Upper lobe of left lung (tissue), 6 donors: ENCODE measurements at places on chromosomes 12 and 14.

GRCh38 chr14:77302926-77303325 lies 17.8 kb downstream of the POMT2 start:
- DNase-seq, result peak; percentile 34

- DNase-seq, result no peak
Observed at GRCh38 chr14:49880267-49881064, 12.4 kb upstream of the ARF6 start.

- no peak for DNase-seq
Observed at GRCh38 chr12:42987216-42987650, 397.7 kb upstream of the PRICKLE1 start.

- DNase-seq, result peak; percentile 39
Observed at GRCh38 chr14:92846162-92846897, 52.2 kb downstream of the GOLGA5 start.

DNA sequence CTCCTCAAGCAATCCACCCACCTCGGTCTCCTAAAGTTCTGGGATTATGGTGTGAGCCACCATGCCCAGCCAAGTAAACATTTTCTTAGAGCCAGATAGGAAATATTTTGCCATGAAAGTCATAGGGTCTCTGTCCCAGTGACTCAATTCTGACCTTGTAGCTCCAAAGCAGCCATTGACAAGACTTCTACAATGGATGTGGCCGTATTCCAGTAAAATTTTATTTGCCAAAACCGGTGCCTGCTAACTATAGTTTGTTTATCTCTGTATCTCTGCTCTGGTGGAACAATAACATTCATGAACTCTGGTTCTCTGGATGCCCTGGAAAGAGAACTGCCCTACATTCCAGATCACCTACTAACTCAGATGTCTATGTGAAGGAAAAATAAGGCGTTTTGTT lies 54.6 kb upstream of the USP44 start:
- DNase-seq, result no peak

- no peak for DNase-seq
Observed at GRCh38 chr14:21049271-21049673, 7.1 kb downstream of the RNASE7 start.

DNA sequence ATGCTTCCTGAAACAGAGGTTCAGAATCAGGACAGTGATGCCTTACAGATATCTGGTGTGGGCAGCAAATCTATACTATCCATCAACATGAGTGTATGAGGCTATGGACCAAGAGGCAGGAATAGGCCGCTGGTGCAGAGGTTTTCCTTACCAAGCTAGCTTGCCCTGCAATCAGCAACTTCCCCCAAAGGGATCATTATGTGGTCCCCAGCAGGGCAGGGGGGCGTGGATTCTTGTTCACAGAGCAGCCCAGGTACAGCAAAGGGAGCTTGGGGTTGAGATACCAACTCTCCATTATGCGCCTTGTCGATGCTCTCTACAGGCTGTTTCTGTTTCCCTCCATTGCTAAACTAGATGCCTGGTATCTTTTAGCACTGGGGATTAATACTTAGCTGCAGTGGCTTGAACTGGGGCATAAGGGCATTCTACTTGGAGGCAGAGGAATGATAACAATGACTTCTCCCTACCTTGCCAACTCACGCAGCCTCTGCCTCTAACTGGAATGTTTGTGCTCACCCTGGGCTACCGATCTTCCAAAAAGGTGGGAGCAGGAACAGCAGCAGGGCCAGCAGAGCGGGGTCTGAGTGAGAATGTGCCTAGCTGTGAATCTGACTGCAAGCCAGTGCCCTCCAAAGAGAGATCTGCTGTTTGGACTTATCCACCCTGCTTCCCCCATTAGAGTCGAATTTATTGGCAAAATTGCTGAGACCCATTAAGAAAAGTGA lies 10.3 kb upstream of the KRT1 start:
- no peak for DNase-seq

DNA sequence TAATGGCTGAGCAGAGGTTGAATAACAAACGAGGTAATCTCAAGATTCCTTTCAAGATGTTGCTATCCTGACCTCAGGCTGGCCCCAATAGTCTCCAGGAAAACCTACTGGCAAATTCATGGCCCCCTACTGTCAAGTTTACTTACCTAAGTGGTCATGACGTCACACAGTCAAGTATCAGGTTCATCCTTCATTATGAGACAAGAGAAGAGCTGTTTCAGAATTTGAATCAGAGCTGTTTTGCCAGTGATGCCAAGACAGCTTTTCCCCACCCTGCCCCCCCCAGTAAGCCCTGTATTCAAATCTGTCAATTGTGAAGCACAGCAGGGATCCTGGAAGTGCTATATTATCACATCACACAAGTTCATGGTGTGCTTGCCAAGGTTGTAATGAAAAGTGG lies 509.6 kb downstream of the NOVA1 start:
- DNase-seq, result no peak

DNA sequence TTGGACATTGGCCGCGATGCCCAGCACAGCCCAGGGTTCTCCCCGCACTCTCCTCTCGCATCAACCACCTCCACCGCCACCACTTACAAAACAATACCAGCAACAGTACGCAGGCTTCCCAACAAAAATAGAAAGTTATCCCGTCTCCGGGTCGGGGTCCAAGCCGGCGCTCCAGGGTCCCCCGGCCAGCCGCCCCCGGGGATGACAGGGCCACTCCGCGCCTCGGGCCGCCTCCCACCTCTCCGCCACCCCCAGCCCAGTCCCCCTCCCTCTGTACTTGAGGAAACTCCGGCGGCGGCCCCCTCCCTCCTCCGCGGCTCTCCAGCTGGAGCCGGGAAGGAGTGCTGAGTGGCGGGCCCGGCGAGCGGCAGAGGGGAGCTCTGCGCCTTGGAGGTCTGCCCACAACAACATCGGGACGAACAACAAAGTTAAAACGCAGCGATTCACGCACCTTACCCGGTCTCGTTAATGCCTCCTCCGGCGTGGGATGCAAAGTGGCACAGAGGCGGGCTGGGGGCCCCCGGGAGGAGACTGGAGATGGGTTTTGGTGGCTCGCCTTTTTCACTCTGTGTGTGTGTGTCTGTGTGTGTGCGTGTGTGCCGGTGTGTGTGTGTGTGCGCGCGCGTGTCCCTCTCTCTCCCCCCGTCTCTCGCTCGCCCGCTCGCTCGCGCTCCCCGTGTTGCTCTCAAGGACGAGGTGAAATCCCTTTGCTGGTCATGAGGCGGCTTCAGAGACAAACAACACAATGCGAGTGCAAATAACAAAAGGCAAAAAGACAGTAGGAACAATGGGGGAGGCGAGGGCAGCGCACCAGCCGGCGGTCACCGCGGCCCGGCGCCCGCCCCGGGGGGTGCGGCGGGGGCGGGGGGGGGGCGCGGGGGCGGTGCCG lies 386.8 kb downstream of the BCAT1 start:
- peak; percentile 67 for DNase-seq
